Activated T-cell treated with anti-CD3 and anti-CD28 coated beads for 24 hours (primary cell): ENCODE measurements at places on chromosomes 7 and 10.

- no peak for DNase-seq
These were observed at the start of gene KLF14 for GRCh38 chr7:130733931-130734814. Gene KLF14, minus strand, starts transcription at chr7:130734207. Its CDS starts 174 bp downstream, at chr7:130734033.

DNA sequence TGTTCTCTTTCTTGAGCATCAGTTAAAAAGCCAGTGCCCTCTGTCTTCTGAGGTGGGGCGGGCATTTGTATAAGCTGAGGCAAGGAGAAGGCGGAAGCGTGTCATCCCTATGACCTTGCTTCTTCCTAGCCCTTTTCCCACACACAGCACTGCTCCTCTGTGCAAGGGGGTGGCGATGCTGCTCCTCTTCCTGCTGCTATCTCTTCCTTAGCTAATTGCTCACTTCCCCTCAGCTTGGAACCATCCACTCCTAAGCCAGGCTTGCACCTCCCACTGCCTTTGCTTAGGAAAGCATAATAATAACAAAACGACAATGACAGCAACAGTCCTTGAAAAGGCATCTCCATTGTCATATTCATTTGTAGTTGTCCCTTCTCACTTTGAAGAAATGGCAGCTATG is 366.9 kb downstream of the PHTF2 start:
- DNase-seq = no peak

DNA sequence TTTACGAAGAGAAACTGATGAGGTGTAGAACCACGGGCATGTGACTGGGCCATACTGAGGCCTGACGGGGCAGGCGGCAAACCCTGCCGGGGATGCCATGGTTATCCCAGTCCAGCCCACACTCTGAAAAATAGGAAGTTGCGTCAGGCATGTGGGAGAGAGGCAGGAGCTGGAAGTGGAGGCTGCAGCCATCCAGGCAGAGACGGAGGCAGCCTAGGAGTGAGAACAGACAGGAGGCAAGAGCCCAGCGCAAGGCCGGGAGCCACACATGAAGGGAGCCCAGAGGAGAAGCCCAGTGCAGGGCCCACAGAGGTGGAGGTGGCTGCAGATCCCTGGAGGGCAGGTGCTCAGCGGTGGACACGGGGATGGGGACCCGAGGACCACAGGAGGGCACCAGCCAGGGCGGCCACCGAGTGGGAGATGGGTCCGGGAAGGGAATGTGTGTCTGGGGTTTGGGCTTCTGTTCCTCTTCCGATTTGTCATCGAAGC is 175.2 kb upstream of the PPP2R2D start:
- DNase-seq = no peak

GRCh38 chr10:78847485-78847884 is 221.3 kb upstream of the ZMIZ1 start:
- no peak for DNase-seq

DNA sequence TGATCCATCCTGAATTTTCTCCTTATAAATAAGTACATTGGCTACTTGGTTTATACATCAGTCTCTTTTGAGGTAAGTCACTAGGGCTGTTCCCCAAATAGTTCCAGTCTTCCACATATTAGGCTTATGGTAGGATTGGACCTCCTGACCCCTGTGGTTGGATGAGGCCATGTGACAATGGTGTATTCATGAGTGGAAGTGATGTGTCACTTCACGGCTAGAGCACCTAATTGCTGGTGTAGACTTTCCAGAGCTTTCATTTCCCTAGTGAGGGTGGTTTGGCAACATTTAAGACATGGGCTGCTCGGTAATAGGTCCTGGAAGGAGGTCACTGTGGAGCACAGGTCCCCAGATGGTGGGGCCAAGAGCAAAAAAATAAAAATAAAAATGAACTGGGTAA is 141.2 kb upstream of the ABCB5 start:
- DNase-seq = no peak

- no peak for DNase-seq
These were observed 130.3 kb downstream of the GNAI1 start for GRCh38 chr7:80264769-80265495.

- no peak for DNase-seq
These were observed 52.2 kb downstream of the FIGNL1 start for GRCh38 chr7:50397971-50398324.

DNA sequence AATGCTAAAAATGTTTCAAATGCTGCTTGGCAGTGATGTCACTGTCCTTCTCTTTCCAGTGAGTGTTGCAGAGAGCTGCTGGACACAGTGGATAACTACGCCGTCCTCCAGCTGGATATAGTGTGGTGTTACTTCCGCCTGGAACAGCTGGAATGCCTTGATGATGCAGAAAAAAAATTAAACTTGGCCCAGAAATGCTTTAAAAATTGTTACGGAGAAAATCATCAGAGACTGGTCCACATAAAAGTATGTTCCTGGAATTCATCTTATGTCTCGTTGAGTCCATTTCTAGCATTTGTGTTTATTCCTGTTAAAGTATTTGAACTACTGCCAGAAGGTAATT is 25.2 kb downstream of the NUB1 start:
- DNase-seq = no peak

DNA sequence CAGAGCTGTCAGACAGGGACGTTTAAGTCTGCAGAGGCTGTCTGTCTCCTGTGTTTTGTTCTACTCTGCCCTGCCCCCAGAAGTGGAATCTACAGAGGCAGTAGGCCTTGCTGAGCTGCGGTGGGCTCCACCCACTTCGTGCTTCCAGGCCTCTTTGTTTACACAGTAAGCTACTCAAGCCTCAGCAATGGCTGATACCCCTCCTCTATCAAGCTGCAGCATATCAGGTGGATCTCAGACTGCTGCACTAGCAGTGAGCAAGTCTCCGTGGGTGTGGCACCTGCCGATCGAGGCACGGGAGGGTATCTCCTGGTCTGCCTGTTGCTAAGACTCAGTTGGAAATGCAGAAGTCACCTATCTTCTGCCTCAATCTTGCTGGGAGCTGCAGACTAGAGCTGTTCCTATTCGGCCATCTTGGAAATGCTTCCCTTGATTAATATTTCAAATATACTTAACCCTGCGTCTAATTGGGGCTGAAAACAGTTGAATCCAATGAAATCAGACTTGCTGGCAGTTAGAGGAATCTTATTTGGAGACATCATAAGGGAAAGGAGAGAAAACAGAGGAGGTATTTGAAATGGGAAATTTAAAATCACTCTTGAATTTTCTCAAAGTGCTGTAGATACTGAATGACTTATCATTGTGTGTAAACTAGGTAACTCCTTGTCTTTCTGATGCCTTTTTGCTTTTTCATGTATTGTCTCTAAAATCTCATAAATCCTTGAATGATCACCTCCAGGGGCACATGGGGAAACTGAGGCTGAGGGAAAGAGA is 13.8 kb upstream of the CYP3A5 start:
- DNase-seq = no peak

- DNase-seq = no peak
These were observed 94.4 kb downstream of the GLRX3 start for GRCh38 chr10:130230611-130231010.

DNA sequence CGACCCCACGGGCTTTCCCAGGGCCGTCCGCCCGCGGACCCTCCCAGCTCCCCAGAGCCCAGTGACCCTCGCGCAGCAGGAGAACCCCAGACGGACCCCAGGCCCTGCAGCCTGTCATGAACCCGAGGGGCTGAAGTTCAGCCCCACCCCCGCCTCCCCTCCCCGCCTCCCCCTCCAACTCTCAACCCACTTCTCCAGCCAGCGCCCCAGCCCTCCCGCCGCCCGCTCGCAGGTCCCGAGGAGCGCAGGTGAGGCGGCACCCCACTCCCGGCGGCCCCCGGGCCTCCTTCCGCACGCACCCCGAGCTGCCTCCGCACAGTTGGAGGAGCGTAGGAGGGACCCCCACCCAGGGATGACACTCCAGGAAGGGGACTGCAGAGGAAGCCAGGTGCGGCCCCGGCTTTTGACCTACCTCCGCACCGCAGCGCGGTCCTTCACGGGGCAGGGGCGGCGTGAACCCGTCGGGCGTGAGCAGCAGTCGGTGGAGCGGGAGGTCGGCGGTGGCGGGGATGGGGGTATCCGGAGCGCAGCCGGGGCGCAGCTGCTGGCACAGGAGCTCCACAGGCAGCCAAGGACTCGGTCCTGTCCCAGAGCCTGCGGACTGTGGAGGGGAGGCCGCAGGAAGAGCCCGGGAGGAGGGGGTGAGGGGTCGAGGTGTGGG is at the start of gene TMEM176A:
Gene TMEM176A, plus strand, starts transcription at position 189 of the 661 bp plus-strand sequence. CDS start 782 bp downstream, outside the sequence.
- DNase-seq = no peak

DNA sequence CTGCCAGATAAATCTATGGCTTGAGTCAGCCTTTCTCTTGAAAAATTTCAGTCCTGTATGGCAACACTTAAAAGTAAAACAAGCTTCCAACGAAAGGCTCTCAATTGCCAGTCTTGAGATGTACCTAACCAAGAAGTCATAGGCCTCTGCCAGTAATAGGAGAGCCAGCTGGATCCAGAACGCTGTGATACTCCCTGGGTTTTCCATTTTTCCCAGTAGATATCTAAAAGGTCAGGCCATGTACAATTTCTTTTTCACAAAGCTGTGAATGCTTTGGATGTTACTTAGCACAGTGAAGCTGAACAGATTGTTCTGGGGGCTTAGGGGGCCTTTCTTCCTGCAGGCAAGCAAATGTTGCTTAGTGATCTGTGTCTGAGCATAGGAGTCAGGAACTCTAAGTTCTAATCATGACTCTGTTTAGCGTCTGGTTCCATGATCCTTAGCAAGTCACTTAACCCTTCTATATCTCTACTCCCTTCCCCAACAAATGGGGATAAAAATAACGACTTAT is 86.5 kb downstream of the ARMH3 start:
- no peak for DNase-seq

GRCh38 chr7:132437730-132438129 is 138.5 kb downstream of the PLXNA4 start:
- DNase-seq = no peak

GRCh38 chr7:124879771-124880170 is 49.9 kb downstream of the POT1 start:
- DNase-seq = no peak

DNA sequence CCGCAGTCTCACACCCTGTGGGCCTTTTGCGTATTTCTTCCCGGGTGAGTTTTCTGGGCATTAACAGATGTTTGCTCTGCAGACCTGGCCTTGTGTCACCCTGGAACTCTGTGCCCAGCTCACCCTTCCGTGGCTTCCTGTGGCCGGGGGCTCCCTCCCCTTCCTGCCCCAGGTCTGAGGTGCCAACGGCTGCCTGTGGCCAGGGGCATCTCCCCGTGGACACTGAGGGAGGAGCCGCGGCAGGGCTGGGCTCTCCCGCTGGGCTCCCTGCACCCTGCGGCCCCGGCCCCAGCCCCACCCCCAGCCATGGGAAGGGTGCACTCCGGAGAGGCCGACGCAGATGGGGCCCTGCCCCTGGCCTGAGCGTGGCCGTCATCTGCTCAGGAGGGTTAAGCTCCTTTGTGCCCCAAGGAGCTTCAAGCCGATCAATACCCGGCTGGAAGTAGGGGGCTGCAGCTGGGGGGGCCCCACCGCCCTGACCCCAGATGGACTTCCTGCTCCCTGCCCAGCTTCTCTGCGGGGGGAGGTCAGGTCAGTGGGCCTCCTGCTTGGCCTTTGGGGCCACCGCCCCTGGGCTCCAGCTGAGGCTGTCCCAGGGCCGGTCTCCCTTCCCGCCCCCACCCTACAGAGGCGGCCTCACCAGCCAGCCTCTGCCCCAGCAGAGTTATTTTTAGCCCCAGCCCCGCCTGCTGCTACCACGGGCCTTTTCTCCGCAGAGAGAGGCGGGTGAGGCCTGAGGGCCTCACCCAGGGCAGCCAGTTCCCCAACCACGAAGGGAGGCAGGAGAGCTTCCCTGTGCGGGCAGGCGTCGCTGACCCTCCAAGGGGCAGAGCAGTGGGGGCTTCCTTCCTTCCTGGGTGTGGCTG is 24.2 kb downstream of the PWWP2B start:
- DNase-seq = no peak

DNA sequence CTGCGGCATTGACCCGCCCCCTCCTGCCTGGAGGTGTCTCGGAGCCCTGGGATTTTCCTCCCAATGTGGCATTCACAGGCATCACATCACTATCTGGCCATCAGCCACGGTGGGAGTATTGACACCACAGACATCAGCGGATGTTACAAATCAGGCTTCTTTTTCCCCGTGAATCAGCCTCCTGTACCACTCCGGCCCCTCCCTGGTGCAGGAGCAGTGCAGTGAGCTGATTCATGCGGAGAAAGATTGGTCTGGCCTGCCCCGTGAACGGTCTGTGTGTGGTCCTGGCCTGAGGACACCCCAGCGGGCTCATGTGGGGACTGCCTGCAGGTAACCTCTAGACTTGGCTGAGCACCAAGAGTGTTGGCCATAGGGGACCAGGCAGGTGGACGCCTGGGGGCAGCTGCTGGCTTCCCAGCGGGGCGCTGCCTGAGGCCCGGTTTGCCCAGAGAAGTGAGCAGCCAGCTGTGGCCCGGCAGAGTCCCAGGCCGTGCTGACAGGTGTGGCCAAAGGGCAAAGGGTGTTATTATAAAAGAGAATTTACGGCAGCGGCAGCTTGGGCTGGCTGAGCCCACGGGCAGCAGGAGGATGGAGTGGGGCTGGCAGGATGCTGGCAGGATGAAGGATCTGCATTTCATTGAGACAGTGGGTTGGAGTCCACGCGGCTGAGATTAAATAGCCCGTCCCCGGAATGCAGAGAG is 32.1 kb upstream of the GNA12 start:
- DNase-seq = no peak

DNA sequence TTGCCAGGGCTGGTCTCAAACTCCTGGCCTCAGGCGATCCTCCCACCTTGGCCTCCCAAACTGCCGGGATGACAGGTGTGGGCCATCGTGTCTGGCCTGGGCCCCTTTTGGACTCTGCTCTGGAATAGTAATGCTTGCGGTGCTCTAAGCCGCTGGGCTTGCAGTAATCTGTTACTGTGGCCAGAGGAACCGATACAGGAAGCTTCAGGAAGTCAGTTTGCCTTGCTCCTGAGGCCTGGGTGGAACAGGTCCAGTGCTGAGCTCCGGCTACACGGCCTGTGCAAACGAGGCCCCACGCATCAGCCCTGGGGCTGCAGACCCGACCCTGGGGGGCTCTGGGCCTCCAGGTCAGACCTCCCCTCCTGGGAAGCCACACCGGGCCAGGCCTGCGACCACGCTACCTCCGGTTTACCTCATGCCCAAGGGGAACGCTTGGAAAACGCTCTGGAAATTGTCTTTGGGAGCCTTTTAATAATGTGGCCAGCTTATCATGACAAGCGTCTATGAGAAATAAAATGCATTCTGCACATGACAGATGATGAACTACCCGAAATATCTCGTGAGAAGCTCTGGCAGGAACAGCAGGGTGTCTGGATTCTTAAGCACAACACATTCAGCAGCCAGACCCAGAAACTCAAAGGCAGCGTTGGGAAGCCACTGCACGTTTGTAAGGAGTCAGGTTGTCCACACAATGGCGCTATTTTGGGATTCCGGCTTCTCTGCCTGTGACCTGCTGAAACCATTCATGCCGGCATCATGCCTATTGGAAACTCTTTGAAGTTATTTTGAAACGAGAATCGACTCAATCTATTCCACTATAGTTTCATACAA is 10.1 kb upstream of the ADAP1 start:
- DNase-seq = no peak

- no peak for DNase-seq
These were observed 820.6 kb downstream of the CCSER2 start for GRCh38 chr10:85148693-85149640.
